GM18507 (cell line): ENCODE measurements at places on chromosomes 3 and 15.

DNA sequence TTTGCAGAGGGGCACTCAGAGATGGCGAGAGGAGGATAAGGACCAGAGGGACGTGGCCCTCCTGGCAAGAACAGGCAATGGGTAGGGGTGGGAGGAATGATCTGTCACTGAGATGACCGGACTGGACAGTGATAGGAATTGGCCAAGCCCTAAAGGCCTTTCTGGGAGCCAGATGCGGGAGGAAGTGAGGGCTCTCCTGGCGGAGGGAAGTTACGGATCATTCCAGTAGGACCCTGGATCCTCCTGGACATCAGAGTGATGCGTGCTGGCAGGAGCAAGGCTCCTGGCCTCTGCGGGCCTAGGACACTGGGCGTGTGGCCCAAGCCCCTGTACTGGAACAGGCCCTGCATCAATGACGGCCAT is 23.4 kb downstream of the KIF7 start:
- no peak for DNase-seq

DNA sequence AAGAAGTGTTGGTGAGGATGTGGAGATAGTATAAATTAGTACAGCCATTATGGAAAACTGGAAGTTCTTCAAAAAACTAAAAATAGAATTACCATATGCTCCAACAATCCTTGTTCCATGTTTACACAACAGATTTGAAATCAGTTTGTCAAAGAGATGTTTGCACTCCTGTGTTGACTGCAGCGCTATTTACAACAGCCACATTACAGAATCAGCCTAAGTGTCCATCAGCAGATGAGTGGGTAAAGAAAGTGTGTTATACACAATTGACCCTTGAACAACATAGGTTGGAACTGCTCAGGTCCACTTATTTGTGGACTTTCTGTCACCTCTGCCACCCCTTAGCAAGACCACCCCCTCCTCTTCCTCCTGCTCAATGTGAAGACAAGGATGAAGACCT is 34.7 kb downstream of the LMLN start:
- DNase-seq: no peak

GRCh38 chr15:42147431-42147735 is 9.1 kb downstream of the PLA2G4F start:
- no peak for DNase-seq

- DNase-seq: no peak
These were observed 84.9 kb downstream of the TBC1D2B start for GRCh38 chr15:77992356-77993222.

DNA sequence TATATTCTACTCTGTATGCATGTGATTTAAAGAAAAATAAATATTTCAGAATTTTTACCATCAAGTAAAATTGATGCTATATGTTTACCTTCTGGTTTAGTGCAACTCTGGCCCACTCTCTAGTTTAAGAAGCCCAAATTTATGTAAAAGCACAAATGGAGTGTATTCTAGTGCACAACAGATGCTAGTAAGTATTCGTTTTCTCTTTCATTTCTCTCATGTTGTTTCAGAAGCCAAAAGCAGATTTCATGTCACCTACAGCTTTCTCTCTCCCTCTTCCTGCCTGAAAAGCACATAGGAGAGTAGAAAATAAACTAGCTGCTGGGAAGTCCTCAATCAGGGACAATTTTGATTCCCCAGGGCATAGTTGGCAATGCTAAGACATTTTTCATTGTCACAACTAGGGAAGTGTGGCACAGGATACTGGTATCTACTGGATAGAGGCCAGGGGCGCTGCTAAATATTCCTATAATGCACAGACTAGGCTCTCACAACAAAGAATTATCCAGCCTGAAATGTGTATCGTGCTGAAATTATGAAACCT is 147.4 kb upstream of the ARHGEF26 start:
- no peak for DNase-seq

DNA sequence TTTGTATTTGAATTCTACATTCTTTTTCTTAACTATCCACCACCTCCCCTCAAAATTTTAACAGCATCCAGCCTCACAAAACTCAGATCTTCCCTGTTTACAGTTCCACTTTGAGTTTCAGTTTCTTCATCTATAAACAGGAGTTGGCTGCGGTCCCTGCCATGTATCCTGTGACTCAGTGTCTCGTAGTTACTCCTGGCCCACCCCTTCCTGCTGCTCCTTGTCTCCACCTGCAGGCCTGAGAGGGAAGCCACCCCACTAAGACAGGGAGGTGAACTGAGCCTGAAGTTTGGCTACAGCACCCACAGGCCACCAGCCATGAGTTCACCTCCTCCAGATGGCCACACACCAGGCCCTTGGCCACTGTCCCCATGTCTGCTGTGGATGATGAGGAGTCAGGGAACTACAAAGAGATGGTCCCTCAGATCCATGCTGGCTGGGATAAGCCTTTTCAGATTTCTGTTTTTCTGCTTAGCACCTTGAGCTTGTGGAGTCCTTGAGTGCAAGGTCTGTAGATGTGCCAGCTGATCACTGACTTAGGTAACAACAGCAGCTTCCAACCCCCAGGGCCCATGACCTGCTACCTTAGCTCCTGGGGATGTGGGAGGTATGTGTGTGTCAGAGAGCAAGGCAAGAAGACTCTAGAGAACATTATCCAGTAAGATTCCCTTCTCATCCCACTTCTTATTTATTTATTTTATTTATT is 37.5 kb downstream of the CD86 start:
- DNase-seq: no peak

DNA sequence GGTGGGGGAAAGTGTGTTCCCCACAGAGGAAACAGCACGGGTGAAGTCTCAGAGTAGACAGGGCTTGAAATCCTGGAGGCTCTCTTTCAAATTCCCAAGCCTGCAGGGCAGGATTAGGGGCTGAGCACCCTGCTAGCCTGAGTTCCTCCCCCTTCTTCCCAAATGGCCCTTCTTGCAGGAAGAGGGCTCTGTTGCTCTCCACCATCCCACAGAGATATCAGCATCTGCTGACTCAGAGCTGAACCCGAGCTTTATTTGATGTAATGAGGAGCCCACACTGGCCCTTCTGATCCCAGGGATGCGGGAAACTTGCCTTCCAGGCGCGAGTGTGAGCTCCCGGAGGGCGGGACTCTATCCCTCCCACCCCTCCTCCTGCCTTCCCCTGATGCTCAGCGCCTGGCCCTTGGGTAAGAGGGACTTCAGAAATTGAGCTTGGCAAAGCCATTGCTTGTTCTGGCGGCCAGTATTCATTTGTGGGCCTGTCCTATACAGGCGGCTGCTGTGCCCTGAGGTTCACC is 1.4 kb upstream of the STRA6 start:
- DNase-seq: no peak

DNA sequence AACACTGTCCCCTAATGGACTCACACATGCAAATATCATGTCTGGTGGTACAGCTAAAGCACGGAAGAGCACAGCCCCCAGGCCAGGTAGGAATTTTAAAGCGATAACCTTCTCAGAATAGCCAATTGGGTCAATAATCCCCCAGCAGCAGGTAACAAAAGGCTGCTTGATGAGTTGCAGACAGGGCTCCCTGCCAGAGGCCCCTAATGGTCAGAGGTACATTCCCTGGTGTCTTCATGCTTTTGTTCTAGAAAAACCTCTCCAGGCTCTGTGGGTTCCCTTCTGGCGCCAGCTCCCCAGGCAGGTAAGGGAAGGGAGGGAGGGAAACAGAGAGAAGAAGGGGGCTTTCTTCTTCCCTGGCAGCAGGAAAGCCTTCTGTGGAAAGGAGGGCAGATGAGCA is 43.4 kb upstream of the PRTG start:
- no peak for DNase-seq

- no peak for DNase-seq
These were observed 24.1 kb upstream of the NOX5 start for GRCh38 chr15:68990231-68990991.

DNA sequence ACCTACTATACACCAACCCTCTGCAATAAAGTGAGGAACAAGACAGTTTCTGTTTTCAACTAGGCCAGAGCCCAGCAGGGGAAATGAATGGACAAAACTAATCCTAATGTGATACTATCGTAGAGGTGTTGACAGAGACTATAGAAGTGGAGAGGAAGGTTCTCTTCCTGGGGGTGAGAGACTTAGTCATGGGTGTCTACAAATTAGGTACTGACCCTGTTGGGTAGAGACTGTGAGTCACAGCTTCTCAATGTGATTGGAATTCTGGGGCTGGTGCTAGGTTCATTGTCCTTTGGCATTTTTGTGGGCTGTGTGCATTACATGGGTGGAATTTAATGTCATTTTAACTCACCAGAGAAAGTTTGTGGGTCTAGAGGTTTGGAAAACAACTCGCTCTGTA is 79.3 kb downstream of the ADAMTSL3 start:
- no peak for DNase-seq

- DNase-seq: no peak
These were observed 82.5 kb downstream of the STT3B start for GRCh38 chr3:31615071-31615875.

GRCh38 chr3:59920822-59921221 is 871.0 kb upstream of the CFAP20DC start:
- no peak for DNase-seq

- no peak for DNase-seq
These were observed 61.3 kb downstream of the UACA start for GRCh38 chr15:70701891-70702568.

DNA sequence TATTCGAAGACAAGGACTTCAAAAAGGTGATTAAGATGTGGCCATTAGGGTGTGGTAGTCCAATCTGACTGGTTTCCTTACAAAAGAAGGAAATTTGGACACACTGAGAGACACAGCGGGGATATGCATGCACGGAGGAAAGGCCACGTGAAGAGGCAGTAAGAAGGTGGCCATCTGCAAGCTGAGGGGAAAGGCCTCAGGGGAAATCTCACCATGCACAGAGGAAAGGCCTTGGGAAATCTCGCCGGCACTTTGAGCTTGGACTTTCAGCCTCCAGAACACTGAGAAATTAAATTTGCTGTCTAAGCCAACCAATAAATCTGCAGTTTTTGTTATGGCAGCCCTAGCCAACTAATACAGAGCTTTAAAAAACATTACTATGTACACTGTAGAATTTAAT is 78.8 kb downstream of the DLG1 start:
- no peak for DNase-seq

GRCh38 chr15:76988867-76989780 is 5.8 kb upstream of the PSTPIP1 start:
- DNase-seq: no peak

GRCh38 chr15:99412082-99412481 is 153.7 kb upstream of the MEF2A start:
- no peak for DNase-seq

- DNase-seq: no peak
These were observed 889.0 kb downstream of the ROBO1 start for GRCh38 chr3:78878789-78879188.

DNA sequence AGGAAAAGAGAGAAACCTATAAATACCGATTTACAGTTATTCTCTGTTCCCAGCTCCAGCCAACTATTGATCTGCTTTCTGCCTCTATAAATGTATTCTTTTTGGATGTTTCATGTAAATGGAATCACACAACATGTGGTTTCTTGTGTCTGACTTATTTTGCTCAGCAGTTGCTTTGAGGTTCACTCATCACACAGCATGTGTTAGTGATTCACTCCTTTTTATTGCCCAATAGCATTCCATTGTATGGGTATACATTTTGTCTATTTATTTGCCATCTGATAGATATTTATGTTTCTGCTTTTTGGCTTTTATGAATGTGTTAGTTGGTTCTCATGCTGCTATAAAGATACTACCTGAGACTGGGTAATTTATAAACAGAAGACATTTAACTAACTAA is 23.6 kb downstream of the CCR1 start:
- DNase-seq: no peak

GRCh38 chr3:188911026-188911850 is 260.5 kb upstream of the TPRG1 start:
- DNase-seq: no peak

GRCh38 chr3:53026382-53027162 is 19.3 kb downstream of the SFMBT1 start:
- DNase-seq: no peak

GRCh38 chr3:125037498-125038150 is 18.2 kb downstream of the HEG1 start:
- DNase-seq: no peak

DNA sequence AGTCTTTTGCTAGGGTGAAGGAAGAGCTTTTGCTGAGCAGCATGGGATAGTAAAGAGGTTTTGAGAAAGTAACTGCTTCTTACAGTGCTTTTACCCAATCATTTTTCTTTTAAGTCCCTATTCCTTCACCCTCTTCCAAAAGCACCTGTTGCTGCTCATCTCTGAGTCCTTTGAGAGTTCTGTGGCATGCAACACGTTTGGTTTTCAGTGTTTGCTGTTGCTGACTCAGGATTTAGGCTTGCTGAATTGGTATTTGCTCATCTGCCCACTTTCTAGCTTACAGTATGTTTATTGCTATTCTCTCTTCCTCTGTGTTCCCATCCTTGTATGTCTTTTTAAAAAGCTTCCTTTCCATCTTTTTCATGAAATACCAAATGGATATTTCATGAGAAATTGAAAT is 55.9 kb upstream of the THRB start:
- DNase-seq: no peak

- DNase-seq: no peak
These were observed 16.3 kb downstream of the ARL8B start for GRCh38 chr3:5138214-5138981.

DNA sequence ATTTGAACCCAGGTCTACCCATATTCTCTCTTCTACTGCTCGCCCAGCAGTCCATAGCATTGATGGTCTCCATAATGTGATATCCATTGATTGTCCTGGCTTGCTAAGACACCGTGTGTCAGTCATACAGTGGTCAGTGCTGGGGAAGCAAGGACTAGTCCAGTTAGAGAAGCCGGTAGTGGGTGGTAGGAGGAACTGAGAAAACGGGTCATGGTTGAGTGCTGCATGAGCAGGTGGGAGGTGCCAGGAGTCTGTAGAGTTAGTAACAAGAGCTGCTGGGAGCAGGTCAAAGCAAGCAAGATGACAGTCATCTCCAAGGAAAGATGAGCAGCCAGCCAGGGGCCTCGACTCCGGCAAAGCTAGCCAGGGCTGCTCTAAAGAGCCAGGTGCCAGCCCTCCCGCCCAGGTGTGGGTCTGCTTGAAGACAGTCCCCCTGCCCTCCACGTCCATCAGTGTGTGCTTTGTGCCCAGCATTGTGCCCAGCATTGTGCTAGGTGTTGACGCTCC is 29.5 kb upstream of the USP3 start:
- DNase-seq: no peak

DNA sequence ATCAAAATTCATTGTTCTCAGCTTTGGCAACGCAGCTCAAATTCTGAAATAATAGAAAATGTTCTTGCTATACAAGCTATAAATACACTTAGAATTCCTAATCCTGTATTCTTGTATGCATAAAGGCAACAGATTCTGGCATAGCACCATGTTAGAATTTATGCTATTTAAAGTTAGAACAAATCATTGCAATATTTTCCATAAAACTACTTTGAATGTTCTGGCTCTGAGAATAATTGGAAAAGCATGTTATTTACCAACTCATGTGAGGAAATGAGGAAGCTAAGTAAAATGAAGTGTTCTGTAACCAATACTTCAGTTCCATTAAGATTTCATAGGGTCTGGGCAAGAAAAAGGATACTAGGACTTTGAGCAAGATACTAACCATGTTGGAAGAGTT is 888.9 kb downstream of the SQOR start:
- DNase-seq: no peak

DNA sequence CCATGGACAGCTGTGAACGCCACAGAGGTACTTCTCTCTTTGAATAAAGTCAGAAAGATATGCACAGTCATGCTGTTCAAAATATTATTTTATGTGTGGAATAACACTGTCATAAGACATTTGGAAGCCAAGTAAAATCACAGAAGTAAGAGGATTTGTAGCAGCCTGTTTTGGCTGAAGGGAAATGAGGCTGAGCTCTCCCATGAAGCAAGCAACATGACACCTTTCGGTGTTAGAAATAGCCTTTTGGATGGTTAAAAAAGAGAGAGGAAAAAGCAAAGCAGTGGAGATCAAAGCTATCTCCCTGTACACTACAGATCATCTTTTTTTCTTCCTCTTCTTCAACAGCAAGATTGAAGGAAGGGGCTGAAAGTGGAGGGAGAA is 755.3 kb downstream of the ROBO1 start:
- no peak for DNase-seq
